Dorsolateral prefrontal cortex (tissue), 122 donors: ENCODE measurements at places on chromosomes 12 and 14. TPM values are rescaled to one million over a fixed set of nuclear protein-coding genes. Genes with fewer than 3 reads are reported as not detected.

GRCh38 chr14:103205541-103205906, 82.3 kb downstream of the TNFAIP2 start:
- no peak for DNase-seq

FGF23 gene
- not detected for total RNA-seq

GRCh38 chr12:112341046-112341825, 41.0 kb downstream of the HECTD4 start:
- no peak for DNase-seq

- DNase-seq = no peak
Measured at GRCh38 chr12:26318661-26319068, 123.3 kb downstream of the SSPN start.

DNA sequence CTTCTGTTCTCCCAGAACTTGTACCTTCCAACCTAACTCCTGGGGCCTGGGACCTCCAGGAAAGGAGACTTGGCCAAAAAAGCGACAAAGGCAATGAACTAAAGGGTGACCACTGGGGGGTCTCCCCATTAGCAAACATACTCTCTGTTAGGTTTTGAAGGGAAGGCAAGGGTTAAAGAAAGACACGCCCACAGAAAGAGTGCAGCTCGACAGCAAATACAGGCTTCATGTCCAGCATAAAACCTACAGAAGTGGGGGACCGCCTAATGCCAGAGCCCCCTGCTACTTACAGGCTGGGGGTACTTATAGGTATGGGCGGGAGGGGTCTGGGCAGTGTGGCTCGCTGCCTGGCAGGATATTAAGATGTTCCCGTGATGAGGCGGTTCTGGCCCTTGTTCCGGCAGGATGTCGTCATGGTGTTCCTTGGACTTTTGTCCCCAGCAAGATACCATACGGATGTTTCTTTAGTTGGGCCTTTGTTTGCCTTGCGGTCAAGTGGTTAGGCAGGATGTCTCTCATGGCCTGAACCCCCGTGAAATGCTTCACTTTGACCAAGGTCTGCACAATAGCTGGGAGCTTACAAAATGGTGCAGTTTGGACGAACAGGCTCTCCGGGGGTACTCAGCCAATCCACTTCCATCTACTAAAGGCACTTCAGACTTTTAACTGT, 53.4 kb downstream of the PRMT8 start:
- DNase-seq = no peak
